ENCODE measurements at places on chromosomes 5 and 9.

GRCh38 chr5:174609116-174609515 is 115.3 kb upstream of the MSX2 start:
- DNase-seq = no peak

GRCh38 chr9:6471231-6471850 is 58.3 kb downstream of the UHRF2 start:
- DNase-seq = no peak

DNA sequence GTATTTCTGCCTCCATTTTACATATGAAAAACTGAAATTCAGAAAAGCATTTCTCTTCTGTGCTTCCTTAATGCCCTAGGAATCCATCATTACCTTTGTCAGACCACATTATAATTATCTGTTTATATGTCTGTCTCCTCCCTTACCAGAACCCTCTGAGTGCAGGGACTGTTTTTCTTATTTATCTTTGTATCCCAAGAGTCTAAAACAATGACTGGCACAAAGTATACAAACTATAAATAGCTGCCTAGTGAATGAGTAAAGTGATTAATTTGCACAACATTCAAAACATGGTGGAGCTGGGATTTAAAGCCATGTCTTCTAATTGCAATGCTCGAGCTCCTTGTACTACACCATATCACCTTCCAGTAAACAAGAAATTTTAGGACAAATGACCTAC is 49.3 kb upstream of the HK3 start:
- no peak for DNase-seq

DNA sequence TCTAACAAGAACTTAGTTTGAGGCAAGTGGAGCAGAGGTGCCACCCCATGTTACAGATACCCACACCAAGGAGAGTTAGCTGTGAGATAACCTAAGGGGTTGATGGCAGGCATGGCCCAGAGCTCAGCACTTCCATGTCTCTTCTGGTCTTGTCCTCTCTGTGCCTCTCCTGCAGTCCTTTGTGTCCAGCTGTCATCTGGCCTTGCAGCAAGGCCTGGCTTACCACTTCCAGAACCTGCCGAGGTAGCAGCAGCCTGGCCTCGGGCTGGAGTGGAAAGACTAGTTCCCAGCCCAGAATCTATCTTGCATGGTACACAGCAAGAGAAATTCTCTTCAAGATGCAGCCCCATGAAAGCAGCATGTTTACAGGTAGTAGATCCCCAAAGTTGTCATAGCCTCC is 41.5 kb downstream of the PIP5K1B start:
- no peak for DNase-seq

DNA sequence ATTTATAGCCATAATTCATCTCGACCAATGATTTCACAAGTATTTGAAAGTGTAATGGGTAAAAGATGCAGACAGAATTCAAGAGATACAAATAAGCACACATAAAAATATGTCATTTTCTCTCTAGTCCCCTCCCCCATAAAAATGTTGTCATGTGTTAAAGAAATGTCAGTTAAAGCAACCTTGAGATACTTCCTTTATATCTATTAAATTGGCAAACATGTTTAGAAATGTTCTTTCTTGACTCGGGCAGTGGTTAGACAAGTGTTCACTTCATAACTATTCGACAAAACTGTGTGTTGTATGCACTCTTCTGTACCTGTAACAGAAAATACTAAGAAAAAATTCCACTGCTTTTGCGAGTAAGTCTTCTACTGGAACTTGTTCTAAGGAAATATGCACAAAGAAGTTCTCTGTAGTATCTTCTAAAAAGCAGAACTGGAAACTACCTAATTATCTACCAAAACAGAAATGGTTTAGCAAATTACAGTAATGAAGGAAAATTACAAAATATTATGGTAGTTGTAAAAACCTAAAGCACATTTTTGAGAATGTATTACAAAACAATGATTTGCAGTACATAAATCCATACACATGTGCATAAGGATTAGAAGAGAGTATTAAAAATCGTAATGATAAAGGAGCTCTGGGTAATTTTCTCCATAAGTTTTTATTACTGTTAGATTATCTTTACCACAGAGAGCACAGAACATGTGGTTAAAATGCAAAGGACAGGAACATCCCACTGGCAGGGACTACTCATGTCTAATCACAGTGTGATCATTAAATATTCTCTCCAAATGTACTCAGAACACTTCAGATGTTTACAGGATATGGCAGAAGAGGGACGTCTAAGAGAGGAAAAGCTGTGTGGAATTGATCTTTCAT is 35.9 kb downstream of the FBXW2 start:
- no peak for DNase-seq

- DNase-seq = no peak
Observed at GRCh38 chr5:148512498-148512897, 128.7 kb downstream of the FBXO38 start.
